ENCODE measurements at places on chromosomes 5 and 9.

- no peak for DNase-seq
Observed at GRCh38 chr9:131379056-131379455, 14.8 kb upstream of the PRRC2B start.

DNA sequence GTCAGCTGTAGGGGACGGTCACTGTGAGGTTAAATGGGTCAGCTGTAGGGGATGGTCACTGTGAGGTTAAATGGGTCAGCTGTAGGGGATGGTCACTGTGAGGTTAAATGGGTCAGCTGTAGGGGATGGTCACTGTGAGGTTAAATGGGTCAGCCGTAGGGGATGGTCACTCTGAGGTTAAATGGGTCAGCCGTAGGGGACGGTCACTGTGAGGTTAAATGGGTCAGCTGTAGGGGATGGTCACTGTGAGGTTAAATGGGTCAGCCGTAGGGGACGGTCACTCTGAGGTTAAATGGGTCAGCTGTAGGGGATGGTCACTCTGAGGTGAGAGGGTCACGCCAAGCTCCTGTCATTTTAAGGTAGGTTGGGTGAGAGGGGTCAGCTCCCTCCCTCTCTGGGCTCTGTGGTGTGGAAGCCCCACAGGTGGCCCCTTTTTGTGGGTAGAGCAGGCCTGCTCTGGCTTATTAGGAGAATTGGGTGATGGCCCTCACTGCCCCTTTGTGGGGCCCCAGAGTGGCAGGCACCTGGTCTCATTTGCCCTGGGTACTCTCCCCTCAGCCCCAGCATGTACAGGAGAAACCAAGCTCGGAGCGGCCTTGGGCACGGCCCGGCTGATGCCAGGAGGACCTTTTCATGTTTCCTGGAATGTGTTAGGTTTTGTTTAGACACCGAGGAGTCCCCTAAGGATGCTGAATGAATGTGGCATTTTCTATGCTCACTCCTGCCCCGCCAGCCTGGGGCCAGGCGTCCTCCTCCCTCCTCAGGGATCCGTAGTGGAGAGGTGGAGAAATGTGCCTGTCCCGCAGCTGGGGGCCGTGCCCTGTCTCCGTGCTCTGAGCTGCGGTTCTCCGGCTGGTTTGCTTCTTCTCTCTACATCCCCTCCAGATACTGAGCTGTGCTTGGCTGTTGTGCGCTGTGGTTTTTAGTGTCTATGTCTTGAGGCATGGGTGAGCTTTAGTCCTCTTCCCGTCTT, 31.4 kb downstream of the AHRR start:
- no peak for DNase-seq

DNA sequence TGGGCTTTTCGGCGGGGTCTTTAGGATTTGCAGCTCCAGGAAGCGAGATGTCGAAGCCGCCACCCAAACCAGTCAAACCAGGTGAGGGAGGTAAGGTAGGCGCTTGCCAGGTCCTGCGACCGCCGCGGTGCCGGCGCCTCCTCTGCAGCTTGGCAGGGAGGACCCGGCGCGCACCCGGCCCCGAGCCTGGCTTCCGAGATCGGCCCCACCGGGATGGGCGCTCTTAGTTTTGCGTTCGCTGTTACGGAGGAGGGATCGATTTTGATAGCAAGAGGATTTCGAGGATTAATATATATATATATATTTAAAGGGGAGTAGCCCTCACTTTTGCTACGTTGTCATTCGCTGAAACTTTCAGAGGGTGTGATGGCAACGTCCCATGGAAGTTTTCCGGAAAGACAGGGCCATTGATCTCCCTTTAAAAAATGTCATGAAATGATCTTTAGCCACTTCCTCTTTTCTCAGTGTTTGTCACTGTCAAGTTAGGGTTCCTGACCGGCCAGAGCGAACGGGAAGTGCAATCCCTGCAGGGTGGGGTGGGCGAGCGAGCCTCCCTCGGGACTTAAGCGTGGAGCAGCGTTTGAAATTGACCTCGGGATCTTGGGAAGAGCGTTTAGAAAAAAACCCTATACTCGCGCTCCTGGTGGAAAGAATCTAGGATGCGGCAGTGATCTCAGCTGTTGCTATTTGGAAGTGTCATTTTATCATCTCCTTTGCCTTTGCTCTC, 495 bp downstream of the OSTF1 start:
- peak; percentile 61 for DNase-seq

DNA sequence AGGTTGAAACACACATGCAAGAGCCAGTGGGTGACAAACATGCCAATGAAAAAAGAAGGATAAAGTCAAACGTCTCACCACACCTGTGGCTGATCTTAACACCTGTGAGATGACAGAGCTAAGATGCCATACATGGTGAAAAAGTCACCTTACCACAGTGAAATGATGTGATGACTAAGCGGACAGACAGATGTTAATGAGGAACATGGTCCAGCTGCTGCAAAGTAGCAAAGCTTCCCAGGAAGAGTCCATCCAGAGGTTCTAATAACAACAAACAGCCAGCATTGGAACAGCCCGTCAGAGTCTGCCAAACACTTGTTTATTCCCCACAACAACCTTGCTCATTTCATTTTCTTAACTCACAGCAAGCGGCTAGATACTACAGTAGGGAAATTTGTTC, 1.9 kb downstream of the KIAA1191 start:
- DNase-seq = no peak

- no peak for DNase-seq
Observed at GRCh38 chr9:111740739-111741138, 54.0 kb downstream of the SHOC1 start.

DNA sequence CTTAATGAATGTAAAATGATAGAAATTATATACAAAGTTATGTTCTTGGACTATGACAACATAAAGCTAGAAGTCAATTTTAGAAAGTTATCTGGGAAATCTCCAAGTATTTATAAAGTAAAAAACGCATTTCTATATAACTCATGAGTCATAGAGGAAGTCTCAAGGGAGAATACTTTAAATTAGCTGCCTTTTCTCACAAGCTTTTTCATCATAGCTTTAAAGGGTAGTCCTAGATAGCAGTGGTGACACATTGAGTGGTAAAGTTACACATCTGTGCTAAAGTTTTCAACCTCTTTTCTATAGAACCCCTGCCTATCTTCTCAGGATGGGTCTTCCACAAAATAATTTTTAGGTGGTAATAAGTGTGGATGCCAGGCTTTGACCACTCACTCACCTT, 598.3 kb upstream of the FAM174A start:
- no peak for DNase-seq

Measured in activated gamma-delta T cell (primary cell).